ENCODE measurements at places on chromosomes 7 and 10. TPM values are rescaled to one million over a fixed set of nuclear protein-coding genes. Genes with fewer than 3 reads are reported as not detected.

DNA sequence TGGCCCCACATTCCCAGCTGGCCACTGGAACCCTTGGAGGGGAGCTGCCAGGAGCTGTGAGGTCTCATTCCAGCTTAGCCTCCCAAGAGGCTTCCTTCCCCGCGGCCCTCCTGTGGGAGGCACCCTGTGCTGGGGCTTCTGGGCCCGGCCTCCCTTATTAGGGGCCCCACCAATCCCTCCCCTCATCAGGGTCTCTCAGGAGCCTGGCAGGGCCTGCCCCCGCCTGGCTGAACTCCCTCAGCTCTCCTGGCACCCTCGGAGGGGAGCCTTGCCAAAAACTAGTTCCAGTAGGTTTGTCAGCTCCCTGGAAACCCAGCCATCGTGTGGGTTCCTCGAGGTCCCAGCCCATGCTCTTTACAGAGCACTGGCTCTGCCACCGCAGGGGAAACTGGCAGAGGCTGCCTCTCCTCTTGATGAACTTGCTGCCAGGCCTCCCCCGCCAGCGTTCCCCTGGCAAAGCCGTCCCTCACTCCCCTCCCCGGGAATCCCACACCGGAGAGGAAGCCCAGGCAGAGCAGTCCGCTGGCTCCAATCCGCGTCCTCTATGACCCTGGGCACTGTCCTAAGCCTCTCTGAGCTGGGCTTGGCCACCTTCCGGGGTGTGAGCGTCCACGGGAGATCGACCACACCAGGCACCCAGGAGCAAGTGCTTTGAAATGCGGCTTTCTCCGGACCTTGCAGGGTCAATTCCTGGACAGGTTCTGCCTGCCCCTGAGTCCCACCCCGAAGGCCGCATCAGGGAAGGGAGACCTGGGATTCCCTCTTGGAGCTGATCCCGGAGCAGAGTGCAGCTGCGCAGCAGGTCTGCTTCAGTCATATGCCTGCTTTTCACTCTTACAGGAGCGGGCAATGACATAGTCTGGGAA is 139.8 kb downstream of the ARHGAP22 start:
- no peak for DNase-seq

GRCh38 chr7:32293833-32294232 is 196.3 kb downstream of the LSM5 start:
- DNase-seq: no peak

DNA sequence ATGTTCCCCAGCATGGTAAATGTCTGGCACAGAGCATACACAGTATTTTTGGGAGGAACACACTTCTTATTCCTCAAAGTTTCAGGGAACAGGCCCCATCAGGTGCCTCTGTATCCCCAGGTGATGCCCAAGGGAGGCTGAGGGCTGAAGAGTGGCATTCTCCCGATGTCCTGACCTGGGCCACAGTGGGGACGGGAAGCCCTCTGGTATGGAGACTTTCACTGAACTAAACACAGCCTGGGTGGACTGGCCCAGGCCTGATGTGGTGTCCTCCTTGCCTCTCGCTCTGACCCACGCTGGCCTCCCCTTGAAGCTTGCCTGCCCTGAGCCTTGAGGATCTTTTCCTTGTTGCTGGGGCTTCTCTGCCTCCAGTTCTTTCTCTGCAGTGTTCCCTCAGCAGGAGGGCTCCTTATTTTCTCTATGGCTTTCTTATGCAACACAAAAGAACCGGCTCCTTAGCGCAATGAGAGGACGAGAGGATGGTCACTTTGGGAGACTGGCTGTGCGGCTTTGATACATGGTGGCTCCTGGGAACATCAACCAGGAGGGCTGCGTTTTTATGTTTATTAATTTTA is 157.5 kb upstream of the TNS3 start:
- no peak for DNase-seq

- peak; percentile 84 for DNase-seq
These were observed 116.0 kb downstream of the NPTX2 start for GRCh38 chr7:98733036-98733435.

DNA sequence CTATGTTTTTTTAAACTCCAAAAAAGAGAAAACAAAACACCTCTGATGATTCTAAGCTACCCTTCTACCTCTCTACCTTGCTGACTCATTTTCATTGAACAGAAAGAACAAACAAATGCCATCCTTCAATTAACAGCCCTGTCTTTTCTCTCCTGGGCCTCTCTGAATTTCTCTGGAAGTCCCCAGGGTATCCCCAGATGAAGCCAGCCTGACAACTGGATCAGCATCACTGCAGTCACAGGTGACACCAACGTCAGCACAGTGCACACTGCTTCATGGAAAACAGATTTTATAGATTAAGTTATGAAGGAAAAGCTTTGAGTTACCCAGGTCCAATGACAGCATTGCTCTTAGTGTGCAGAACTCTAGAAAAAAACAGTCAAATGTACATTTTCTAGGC is 5.7 kb downstream of the HUS1 start:
- no peak for DNase-seq

- no peak for DNase-seq
These were observed 14.4 kb downstream of the HERPUD2 start for GRCh38 chr7:35680403-35681013.

- DNase-seq: no peak
These were observed 182.3 kb downstream of the AVL9 start for GRCh38 chr7:32677593-32677992.

- peak; percentile 98 for DNase-seq
These were observed 83.3 kb upstream of the MKLN1 start for GRCh38 chr7:131244259-131244852.

DNA sequence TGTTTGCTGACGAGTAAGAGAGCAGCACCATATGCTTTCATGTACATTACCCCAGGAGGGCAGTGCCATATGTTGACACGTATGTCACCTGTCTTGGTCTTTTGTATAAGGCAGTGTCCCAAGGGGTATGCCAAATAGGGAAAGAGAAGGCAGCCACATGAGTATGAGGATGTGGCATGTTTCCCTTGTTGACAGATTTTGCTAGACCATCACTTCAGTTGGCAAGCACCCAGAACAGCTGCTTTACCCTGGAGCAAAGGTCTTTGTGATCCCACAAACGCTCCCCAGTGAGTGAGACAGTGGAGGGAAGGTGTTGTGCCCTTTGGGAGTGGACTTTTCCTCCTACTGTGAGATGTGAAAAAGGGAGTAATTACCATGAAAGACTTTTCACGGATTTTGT is 350.1 kb downstream of the ETV1 start:
- no peak for DNase-seq

- no peak for DNase-seq
These were observed 340.6 kb downstream of the SH2D4B start for GRCh38 chr10:80878330-80878729.

GRCh38 chr10:89414879-89415821 is 782 bp downstream of the IFIT5 start:
- DNase-seq: peak; percentile 34

DNA sequence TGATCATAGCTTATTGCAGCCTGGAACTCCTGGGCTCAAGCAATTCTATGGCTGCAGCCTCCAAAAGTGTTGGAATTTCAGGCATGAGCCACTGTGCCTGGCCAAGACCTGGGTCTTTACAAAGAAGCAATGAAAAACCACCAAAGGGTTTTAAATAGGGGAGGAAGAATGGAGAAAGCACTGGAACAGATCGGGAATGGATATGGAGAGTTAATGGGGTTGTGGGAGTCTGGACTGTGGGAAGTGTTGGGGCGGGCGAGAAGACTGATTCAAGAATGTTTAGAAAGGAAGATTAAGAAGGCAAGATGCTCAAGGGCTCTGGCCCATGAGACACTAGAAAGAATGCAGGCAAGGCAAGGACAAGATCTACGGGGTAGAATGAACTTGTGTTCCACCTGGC is 98.5 kb downstream of the CARD11 start:
- DNase-seq: no peak

- no peak for DNase-seq
These were observed 7.3 kb downstream of the SEPHS1 start for GRCh38 chr10:13340626-13341376.

DNA sequence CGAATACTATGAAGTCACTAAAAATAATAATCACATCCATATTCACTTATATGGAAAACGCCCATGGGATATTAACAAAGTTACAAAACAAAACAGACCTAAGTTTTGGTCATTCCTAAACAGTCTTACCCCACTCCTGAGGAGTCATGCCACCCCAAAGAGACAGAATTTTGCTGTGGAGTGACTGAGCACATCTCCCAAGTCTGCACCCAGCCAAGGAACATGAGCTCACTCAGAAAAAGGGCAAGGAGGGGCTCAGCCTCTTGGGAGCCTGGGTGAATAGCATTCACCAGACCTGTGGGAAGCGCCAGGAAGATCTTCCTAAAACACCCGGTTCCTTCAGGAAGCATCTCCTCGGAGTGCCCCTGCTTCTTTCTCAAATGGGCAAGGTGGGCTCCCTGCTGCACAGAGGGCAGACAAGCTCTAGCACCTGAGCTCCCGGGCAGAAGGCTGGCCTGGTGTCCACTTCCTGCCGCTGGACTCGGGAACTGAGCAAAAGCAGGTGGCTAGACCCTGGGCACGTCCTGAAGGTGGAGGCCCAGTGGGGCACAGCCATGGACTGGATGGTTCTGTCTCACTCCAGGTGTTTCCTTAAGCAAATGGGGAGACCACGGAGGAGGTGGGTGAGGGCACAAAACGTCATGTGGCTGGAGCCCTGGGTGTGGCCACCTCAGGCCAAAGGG is 31.0 kb downstream of the TNS3 start:
- no peak for DNase-seq

DNA sequence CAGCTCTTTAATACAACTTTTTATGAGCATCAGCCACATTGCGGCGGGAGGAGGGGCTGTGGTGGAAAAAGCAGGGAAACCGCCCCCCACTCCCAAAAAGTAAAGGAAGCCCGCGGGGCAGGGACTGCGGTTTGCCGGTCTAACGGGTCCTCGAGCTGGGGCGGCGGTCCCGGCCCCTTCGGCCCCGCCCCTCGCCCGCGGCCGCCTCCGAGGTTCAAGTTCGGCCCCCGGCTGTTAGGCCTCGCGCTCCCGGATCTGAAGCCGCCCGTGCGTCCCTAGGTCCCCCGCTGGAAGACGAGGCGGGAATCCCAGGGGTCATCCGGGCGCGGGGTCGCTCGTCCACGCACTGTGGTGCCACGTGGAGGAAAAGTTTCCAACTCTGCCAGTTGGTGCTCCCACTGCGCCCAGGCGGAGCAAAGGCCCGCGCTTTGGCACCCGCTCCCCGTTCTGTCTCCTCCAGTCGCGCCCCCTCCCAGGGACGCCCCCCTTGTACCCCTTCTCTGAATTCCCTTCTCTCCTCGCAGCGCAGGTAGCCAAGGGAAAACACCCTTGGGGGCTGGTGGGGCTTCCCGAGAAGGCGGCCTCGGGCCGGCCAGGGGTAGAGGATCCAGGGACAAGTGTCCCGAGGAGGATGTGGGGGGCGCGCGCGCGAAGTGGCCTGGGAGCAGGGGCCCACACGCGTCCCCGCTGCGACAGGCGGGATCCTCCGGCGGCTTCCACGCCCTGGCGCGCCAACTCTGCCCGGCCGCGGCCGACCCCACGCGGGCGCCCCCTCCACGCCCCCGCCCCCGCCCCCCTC is 798 bp upstream of the AUTS2 start:
- DNase-seq: peak; percentile 75

- no peak for DNase-seq
These were observed 425.8 kb upstream of the STEAP1 start for GRCh38 chr7:89728481-89728880.

- DNase-seq: no peak
These were observed 25.4 kb upstream of the INPP5F start for GRCh38 chr10:119700321-119700954.

- DNase-seq: no peak
These were observed 36.6 kb downstream of the TCF7L2 start for GRCh38 chr10:112986544-112987190.

GRCh38 chr7:136018104-136018503 is 40.9 kb upstream of the MTPN start:
- DNase-seq: no peak

GRCh38 chr7:120825152-120825551 is 32.8 kb downstream of the TSPAN12 start:
- DNase-seq: no peak

GRCh38 chr7:50466815-50467585 is 16.9 kb upstream of the FIGNL1 start:
- DNase-seq: no peak

DNA sequence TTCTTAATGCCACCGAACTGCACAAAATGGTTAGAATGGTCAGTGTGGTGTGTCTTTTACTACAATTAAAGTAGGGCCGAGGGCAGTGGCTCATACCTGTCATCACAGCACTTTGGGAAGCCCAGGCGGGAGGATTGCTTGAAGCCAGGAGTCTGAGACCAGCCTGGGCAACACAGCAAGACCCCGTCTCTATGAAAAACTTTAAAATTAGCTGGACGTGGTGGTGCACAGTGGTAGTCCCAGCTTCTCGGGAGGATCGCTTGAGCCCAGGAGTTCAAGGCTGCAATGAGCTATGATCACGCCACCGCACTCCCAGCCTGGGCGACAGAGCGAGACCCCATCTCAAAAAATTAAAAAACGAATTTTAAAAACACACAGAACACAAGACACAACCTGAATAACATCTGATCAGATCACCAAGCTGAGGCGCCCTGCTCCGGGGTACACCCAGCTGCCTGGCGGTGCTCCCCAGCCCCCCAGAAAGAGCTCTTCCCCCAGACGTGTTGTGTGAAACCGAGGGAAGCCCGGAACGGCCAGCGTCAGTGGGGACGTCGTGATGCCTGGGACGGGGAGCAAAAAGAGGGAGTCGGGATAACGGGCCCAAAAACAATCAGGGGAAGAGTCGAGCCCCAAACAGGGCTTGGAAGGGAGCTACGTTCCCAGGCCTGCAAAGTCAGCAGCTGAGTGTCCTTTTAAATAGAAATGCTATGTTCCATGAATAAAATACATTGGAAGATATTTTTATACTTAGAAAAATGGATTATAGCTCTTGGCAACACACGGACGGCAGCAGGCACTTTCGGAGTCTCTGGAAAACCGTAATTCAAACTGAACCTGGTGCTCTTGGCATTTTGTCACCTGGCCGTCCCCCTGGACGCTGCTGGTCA is 80.7 kb upstream of the PDGFA start:
- no peak for DNase-seq

- DNase-seq: peak; percentile 98
These were observed 3.8 kb downstream of the NFE2L3 start for GRCh38 chr7:26155531-26156375.

DNA sequence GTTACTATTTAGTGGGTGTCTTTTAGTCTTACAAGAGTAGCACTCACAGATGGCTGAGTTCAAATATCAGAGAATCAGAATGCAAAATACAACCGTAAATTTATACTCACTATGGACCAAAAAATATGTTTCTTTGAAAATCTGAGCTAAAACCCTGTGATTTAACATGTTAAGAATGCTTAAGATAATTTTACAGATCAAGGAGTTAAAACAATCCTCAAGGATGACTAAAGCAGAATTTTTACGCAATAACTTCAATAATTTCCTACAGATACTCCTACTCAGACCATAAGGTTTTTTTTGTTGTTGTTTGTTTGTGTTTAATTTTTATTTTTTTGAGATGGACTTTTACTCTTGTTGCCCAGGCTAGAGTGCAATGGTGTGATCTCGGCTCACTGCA is 47.9 kb upstream of the CCDC6 start:
- no peak for DNase-seq

GRCh38 chr7:150954201-150954985 is 23.7 kb downstream of the KCNH2 start:
- no peak for DNase-seq

Gene TMEM196
- total RNA-seq: not detected

Gene PLEKHS1
- not detected for total RNA-seq

Gene VSIR
- 1.5 TPM for total RNA-seq

Gene PDK4
- 0.71 TPM for total RNA-seq

Gene TAS2R3
- 0.17 TPM for total RNA-seq

Gene GIMAP2
- 5.5 TPM for total RNA-seq

Gene ATP6V1F
- total RNA-seq: 130 TPM

Gene CPN1
- not detected for total RNA-seq

Gene STX1A
- total RNA-seq: 133 TPM

Gene PNLIPRP3
- total RNA-seq: 0.17 TPM

Gene LLCFC1
- total RNA-seq: not detected

Gene TYW1B
- 1.9 TPM for total RNA-seq

Gene HOXA9
- total RNA-seq: 1.8 TPM

Data from Daoy (cell line).